ENCODE measurements at places on chromosomes 13 and 19.
A peak's percentile ranks its signal among the peaks of the same experiment; 100 is the strongest.

DNA sequence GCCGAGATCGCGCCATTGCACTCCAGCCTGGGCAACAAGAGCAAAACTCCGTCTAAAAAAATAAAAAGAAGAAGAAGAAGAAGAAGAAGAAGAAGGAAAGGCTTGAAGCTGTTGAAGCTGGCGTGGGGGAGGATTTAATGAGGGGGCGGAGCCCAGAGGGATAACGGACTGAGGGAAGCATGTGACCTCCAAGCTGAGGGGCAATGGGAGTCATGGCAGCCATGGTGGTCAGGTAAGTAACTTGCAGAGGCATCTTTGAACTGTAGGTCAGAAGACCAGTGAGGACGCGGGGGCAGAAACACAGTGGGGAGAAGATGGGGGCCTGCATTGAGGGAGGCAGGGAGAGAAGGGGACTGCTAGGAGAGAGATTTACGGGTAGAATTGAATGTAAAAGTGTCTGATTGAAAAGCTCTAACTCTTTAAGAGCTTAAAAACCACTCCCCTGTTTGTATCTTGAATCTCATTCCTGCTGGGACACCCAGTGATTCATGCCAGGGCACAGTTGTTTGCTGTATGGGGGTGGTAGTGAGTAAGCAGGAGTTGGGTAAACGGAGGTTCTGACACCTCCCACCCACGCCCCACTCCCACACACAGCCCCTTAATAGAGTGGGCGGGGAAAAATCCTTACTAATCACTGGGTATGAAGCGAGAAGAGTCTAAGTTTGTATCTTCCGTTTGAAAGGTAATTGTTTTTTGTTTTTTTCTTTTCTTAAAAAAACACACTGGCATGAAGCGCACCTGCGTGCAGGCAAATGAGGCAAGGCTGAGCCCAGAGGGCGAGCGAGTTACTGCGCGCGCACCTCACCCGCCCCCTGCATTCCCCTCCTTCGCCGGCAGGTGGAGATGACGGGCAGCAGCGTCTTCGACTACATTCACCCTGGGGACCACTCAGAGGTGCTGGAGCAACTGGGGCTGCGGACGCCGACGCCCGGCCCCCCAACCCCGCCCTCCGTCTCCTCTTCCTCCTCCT, 13.0 kb downstream of the TMEM160 start:
- DNase-seq: peak; percentile 94

GRCh38 chr13:106484537-106485193, 50.8 kb downstream of the EFNB2 start:
- no peak for DNase-seq

DNA sequence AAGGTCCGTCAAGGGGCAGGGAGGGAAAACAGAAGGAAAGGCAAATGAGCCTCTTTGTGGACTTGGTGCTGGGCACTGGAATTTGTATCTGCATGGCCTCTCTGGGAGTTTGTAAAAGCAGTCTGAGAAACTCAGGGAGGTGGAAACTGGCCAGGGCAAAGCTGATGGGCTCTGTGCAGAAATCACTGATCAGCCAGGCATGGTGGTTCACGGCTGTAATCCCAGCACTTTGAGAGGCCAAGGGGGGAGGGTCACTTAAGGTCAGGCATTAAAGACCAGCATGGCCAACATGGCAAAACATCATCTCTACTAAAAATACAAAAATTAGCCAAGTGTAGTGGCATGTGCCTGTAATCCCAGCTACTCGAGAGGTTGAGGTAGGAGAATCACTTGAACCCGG, 369.9 kb upstream of the ZNF507 start:
- DNase-seq: no peak

GRCh38 chr19:35860436-35860817, 3.7 kb downstream of the KIRREL2 start:
- DNase-seq: no peak

DNA sequence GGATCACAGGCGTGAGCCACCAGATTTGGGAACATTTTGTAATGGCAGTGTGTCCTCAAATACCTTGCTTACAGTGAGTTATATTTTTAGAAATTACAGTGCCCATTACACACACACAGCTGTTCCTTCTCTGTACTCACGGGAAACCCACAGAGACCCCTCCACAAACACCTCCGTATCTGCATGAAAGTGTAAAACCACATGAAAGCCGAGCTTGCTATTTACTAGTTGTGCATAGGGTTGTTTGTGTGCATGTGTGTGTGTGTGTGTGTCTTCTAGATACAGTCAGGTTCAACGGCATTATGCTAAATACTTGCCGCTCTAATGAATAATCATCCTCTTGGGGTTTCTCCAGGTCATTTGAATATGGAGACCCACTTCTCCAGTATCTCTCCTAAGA, 22.3 kb upstream of the LILRA2 start:
- no peak for DNase-seq

DNA sequence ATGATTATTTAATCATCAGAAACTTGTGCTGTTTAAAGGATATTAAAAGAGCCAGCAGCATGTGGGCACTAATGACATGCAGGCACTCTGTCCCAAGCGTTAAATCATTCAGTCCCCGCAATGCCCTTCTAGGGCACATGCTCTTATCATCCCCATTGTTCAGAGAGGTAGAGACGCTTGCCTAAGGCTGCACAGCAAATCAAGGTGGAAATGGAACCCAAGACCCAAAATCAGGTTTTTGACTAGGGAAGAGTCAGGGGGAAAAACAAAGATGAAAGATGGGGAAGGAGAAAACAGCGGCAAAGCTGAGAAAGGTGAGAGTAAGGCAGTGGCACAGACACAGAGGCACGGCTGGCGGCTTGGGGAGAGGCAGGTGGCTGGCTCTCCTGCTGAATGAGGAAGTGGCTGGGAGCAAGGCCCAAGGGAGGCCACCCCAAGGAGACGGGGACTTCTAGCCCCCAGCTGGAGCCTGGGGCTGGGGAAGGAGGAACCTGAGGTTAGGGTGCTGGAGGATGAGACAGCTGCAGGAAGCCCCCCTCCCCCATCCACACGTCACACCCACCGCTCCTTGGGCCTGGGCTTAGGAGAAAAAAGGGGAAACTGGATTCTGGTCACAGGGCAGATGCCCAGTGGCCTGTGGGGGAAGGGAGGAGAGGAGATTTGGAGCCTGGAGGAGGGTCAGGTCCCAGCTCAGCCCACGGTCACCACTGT, 1.0 kb upstream of the TYROBP start:
- DNase-seq: no peak

GRCh38 chr13:94996445-94996844, 284.1 kb upstream of the SOX21 start:
- no peak for DNase-seq

- DNase-seq: no peak
These were observed 5.6 kb downstream of the KLF16 start for GRCh38 chr19:1857648-1858326.

DNA sequence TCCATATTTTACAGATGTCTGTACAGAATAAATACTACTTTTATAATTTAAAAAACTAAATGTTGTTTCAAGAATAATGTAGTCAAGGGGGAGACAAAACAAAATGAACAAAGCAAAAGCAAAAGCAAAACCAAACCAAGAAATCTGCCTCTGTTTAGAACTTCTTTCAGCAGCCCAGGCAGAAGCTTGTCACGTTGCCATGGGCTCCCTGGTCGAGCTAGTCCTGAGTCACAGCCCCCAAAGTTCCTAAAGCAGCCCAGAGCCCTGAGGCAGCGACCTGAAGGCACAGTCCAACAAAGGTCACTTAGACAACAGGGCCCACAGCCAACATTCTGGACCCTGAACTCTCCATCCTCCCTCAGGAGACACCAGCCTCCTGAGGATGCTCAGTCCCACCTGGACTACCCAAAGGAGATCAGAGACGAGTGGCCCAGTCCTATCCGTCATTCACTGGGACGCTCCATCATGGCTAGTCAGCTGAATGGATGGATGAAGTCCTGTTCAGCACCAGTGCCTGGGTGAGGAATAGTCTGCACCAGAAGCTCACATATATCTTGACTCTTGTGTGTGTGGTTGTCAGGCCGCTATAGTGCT, 41.7 kb downstream of the SIAH3 start:
- no peak for DNase-seq

DNA sequence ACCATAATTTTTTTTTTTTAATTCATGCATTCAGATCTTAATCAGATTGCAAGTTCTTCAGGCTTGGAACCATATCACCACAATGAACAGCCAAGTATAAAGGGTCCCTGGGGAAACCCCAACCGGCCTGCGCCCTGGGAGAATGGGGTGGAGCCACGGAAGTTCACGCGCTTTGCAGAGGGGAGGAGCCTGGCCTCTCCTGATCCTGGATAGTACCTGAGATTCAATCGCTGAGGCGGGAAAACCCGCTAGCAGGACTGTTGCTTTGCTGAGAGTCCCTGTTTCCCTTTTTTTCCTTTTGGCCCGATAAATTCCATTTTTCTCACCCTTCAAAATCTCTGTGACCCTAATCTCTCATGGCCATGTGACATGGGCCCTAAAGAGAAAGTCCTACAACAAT, 385.1 kb downstream of the IRS2 start:
- no peak for DNase-seq

DNA sequence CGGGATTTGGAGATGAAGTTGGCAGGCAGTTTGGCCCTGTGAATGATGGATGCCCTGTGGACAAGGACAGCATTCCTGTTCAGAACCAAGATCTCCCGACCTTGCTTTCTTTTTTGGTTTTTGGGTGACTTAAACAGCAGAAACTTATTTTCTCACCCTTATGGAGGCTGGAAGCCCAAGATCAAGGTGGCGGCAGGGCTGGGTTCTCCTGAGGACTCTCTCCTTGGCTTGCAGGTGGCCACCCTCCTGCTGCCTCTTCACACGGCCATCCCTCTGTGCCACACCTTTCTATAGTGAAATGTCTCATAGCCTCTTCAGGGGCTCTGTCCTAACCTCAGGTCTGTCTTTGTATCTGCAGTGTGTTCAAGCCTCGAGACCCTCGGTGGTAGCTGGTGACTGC, 14.0 kb downstream of the ZNF333 start:
- DNase-seq: no peak

GRCh38 chr19:343451-343931, 1.1 kb downstream of the MIER2 start:
- no peak for DNase-seq

- no peak for DNase-seq
These were observed 1.0 kb downstream of the KDM4B start for GRCh38 chr19:4969772-4970531.

DNA sequence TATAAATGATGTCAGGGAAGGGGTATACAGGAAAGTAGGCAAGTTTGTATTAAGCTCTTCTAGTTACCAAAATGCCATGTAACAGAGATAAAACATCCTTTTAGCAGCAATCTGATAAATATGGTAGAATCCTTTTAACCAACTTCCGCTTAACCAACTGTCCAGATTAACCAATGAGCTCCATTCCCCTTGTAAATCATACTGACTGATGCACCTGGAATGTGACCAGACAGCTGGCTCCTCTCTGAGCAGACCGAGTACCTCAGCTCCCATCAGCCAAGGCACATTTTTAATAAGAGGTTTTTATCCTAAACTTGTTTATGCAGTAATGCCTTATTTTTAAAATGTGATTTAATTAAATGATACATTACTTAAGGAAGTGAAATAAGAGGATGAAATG, 66.4 kb downstream of the KLF12 start:
- DNase-seq: no peak

DNA sequence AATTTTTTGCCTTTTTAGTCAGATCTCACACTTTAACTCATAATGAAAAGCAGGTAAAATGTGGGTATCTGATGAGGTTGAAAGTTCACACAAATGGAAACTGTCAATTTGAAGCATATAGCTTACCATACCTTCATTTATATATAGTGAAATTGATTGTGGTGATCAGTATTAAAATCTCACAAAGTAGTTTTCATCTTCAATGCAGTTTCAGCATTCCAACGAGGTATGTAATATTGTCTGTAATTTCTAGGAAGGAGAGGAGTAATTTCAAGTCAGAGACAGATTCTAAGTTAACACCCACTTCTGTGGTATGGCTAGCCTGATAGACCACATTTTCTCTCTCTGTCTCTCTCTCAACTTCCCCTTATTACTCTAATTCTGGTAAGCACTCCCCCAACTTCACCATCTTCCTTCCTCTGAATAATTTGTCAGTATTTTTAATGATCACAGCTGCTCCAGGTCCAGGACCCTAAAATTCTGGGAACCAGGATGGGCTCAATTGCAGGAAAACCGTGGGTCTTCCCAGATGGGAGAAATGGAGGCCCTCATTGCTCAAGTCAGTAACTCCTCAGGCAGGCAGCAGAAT, 455.7 kb downstream of the FGF9 start:
- no peak for DNase-seq

GRCh38 chr19:44865196-44865767, 19.2 kb downstream of the NECTIN2 start:
- DNase-seq: no peak

- no peak for DNase-seq
These were observed 37.0 kb upstream of the CCNA1 start for GRCh38 chr13:36395280-36395679.

DNA sequence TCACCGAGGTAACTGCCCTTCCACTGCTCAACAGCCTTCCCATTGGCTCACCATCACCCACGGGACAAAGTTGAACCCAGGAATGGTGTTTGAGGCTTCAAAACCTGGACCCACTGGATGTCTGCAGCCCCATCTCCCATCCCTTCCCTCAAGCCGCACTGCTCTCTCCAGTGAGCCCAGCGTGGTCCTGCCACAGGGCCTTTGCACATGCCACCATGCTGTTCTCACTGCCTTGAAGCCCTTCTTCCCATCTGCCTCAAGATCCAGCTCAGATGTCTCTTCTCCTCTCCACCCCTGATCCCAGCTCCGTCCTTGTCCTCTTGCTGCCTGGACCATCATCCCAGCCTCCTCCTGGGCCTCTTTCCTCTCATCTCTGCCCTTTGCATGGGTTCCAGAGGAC, 4.0 kb downstream of the SHISA7 start:
- DNase-seq: no peak

DNA sequence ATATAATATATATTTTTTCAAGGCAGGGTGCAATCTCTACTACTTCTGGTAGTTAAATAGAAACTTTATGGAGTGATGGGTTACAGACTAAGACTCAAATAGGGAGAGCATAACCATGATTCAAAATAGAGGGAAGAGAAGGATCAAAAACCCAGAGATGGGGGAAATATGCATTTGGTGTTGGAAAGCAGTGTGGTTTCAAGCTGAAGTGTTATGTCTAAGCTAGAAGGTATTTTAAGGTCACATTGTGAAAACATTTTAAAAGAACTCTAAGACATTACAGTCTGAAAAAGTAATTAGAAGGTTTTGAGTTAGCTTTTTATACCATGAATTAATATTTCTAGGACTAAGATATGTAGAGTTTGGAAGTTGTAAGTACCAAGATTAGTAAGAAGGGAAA, 2741.4 kb downstream of the PCDH9 start:
- no peak for DNase-seq

DNA sequence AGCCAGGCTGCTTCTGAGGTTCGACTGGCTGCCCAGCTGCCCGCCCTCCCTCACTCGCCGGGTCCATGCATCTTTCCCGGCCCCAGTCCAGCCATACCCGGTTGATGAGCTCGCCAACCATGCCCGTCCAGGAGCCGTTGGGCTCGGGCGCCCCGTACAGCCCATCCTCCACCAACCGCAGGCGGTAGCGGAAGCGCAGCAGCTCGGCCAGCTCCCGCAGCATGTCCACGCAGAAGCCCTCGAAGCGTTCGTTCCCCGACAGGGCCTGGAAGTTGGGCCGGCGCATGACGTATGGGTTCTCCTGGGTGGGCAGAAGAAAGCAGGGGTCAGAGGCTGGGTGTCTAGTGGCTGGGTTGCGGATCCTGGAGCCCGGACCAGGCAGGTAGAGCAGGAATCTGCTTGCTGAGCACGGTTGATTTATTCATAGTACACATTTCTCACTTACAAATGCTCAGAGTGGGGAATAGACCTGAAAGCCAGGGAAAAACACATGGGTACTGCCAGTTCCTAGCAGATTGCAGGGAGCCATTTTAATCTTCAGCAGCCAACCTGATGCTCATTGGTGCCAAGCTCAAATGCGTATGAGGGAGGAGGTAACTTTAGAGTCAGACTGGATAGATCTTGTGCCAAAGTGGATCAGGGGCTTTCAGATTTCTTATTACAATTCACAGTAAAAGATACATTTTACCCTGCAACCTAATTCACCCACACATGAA, 27.4 kb downstream of the GRIK5 start:
- no peak for DNase-seq
